ENCODE measurements at places on chromosomes 5 and 9.

DNA sequence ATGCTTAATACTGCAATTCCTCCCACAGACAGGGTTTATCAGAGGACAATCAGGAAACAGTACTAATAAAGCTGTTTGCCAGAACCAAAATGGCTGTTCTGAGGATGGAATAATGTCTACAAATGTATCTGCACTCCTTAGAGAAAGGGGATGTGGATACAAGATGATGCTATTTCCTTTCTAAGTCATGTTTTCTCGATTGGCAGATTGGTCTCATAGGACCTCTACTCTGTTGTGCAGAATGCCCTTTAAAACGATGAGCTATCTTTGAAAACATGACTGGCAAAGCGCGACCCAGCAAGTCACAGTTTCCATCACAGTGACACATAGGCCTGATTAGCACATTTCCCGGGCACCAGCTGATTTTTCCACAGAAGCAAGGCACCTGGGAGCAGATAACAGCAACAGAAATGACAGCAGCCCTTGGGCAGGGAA, 54.0 kb downstream of the AOPEP start:
- no peak for DNase-seq

GRCh38 chr9:29069376-29069775, 1496.1 kb upstream of the C9orf72 start:
- DNase-seq, result no peak

- no peak for DNase-seq
Measured at GRCh38 chr5:1173485-1174070, 27.8 kb upstream of the SLC6A19 start.

- DNase-seq, result no peak
Measured at GRCh38 chr5:17384181-17384580, 113.8 kb upstream of the TAF11L2 start.

- no peak for DNase-seq
Measured at GRCh38 chr9:89759572-89759971, 154.8 kb downstream of the GADD45G start.

- DNase-seq, result no peak
Measured at GRCh38 chr9:95477885-95478284, 38.9 kb downstream of the PTCH1 start.

- no peak for DNase-seq
Measured at GRCh38 chr9:33506626-33507370, 17.3 kb upstream of the ANKRD18B start.

DNA sequence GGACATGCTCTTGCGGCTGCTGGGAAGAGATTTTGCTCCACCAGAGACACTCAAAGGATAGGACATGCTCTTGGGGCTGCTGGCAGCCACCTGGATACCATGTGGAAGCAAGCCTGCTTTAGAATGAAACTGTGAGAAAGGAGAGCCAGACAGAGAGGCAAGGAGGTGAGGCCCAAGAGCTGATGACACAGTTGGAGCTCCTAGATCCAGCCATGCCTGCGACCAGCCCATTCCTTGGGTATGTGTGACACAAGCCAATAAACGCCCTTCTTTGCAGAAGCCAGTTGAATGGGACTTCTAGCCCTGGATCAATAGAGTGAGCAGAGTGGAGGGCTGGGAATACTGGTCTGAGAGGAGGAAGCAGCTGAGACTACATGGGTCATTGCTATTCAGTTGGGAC, 69.6 kb downstream of the SMIM23 start:
- DNase-seq, result no peak

All from suprapubic skin (tissue), 4 donors.